ENCODE measurements at places on chromosomes 1 and 21. TPM values are rescaled to one million over a fixed set of nuclear protein-coding genes. Genes with fewer than 3 reads are reported as not detected.
A peak's percentile ranks its signal among the peaks of the same experiment; 100 is the strongest.

DNA sequence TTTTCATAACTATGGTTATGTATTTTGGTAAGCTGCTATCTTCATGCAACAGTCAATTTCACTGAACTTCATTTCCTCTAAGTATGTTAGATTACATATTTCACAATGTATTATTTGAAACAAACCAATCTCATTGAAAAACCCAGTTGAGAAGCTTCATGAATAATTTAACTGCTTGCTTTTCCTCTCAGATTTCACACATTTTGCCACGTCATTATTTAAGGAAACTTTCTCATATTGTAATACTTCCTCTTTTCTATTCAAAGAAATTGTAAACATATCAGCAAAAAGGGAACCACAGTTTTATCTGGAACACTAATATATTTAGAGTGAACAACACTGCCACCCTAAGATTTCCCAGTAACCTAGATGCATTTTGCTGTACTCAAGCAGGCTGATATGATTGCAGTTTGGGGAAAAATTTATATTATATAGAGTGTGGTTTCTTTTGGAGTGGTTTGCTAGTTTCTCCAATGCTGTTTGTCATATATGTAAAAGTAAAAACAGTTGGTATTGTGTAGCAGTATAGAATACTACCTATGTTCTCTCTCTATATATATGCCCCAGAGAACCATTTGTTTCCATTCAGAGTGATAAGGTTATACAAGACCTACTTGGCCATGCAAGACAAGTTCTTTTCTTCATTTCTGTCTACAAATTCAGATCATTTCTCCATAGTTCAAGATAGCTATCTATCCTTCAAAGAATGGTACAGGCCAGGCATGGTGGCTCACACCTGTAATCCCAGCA, 28.4 kb upstream of the AHCTF1 start:
- DNase-seq, result no peak

DNA sequence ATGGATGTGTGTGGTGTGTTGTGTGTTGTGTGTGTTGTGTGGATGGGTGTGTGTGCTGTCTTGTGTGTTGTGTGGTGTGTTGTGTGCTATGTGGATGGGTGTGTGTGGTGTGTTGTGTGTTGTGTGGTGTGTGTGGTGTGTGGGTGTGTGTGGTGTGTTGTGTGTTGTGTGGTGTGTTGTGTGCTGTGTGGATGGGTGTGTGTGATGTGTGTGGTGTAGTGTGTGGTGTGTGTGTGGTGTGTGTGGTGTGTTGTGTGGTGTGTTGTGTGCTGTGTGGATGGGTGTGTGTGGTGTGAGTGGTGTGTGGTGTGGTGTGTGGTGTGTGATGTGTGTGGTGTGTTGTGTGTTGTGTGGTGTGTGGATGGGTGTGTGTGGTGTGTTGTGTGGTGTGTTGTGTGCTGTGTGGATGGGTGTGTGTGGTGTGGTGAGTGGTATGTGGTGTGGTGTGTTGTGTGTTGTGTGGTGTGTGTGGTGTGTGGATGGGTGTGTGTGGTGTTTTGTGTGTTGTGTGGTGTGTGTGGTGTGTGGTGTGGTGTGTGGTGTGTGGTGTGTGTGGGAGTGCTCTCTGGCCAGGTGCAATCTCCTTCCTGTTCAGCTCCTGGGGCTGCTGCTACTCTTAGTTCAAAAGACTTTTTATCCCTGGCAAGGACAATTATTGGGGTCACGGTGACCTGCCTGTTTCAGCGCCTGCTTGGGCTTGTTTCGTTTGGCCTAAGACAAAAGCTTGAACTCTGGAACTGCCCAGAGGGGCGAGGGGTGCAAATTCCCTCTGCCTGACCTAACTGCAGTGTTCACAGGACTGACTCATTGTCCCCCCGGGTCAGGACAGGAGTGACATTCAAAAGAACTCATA, 101.1 kb downstream of the UBIAD1 start:
- no peak for DNase-seq

DNA sequence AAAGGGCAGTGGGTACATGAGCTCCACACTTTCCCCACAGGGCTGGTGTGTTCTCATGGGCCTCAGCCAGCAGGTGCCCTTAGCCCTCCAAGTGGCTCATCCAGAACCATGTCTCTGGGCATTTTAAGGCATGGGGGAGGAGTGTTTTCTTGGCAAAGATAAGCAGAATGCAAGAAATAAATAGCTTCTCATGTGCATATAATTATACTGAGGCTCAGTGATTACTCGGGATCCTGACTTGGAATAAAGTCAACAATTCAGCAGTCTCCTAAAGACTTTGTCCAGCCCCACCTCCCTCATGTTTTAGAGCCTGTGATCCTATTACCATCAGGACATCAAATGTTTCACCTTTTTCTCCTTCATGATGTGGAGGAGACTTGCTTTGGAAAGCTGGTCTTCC, 92.7 kb upstream of the COG2 start:
- no peak for DNase-seq

- DNase-seq, result peak; percentile 33
These were observed 38.5 kb upstream of the ZBTB40 start for GRCh38 chr1:22412932-22413727.

DNA sequence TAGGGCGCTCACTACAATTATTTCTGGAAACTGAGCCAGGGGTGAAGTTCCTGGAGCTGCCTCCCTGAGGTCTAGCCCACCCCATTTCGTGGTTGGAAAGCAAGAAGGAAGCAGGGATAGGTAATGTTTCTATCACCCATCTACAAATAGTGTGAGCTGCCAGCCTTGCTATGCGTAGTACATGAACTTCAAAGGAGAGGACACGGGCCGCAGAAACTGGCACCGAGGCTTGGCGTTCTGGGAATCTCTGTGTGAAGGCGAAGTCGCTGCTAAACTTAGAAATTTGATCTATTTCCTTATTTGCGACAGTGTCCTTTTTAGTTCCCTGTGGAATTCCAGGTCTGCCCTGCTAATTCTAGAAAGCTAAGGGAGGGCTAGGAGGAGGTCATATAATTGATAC, 49.6 kb upstream of the NTPCR start:
- DNase-seq, result no peak

- DNase-seq, result no peak
These were observed 130.3 kb downstream of the ROR1 start for GRCh38 chr1:63903947-63904610.

DNA sequence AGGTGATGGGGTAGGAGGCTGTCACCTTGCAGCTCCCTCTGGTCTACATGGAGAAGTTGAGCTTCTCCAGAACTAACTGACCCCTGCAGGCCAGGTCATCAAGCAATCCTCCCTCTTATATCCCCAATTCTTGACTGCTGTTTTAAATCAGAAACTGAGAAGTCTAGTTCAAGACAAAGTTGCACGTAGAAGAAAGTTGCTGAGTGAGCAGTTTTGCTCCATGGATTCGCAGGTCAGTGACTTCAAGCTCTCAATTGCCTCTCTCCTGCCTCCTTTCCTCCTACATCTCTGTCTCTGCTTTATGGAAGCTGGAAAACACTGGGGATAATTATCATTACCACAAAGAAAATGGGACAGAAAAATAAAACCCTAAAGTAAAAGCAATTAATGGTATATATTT, 32.8 kb upstream of the GBP5 start:
- no peak for DNase-seq

DNA sequence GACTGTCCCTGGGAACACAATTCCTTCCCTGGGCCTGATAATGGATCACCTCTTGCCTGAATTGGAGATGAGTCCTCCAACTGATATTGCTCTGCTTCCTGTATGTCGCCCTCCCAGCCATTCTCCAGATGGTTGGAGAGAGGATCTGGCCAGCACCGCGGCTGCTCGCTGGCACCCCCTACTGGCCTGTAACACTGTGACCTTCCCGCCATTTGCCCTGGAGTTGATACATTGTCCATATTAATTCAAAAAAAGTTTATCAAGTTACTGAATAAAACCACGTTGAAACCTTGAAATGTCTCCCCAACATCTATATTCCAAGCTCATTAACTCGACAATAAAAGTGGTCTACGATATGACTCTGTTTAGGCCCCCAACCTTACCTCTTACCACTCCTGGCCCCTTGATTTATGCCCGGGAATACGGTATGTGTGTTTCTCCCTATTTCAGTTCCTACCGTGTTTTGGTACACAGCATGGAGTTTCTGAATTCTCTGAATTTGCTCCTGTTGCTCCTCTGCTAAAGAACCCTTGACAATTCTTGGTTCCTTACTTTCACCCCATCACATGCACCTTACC, 241.8 kb upstream of the KIAA0040 start:
- DNase-seq, result no peak

- no peak for DNase-seq
These were observed 287.9 kb upstream of the FMN2 start for GRCh38 chr1:239803781-239804180.

The AUNIP gene
- 5.9 TPM for total RNA-seq

The FAM3B gene
- not detected for total RNA-seq

The ADAM30 gene
- not detected for total RNA-seq

The LMOD1 gene
- total RNA-seq, result 6.4 TPM

The TTLL7 gene
- total RNA-seq, result 5.4 TPM

The CSF3R gene
- total RNA-seq, result not detected

The TAF12 gene
- 36.3 TPM for total RNA-seq

The CYP4A11 gene
- not detected for total RNA-seq

The PRAMEF13 gene
- total RNA-seq, result not detected

The B3GALNT2 gene
- total RNA-seq, result 35.7 TPM

The MAP1LC3C gene
- total RNA-seq, result not detected

The A3GALT2 gene
- total RNA-seq, result not detected

The OVAAL gene
- total RNA-seq, result not detected

All from SJSA1 (cell line).